ENCODE measurements at places on chromosomes 7 and 10. TPM values are rescaled to one million over a fixed set of nuclear protein-coding genes. Genes with fewer than 3 reads are reported as not detected.
A peak's percentile ranks its signal among the peaks of the same experiment; 100 is the strongest.

DNA sequence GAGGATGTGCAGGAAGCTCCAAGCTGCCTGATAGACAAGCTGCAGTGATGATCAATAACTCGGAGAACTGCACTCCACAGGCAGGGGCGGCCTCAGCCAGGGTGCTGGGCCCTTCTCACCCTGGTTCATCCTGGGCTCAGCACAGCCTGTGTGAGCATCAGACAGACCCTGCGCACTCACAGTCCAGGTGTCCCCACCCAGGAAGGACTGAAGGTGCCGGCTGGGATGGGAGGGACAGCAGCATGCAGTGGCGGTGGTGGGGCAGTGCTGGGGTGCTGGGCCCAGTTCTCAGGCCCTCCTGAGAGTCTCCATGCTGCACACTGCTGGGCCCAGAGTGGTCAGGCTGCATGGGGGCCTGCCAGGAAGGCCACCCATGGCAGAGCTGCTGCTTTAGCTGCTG, 74.1 kb downstream of the ITIH5 start:
- DNase-seq, result no peak

DNA sequence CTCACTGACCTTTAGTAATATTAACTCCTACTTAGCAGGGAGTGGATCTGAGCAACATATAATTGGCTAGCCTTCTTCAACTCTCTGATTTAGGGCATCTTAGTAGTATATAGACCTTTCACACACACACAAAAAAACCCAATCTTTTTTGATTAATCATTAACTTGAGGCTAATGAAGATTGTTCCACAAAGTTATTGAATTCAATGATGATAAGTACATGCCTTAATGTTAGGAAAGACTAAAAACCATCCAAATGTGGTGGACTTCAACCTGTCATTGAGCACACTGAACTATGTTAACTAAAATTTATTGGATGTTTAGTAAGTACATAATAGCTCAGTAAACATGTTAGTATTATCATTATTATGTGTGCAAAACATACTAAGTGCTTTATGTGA, 179.4 kb upstream of the SLC25A13 start:
- no peak for DNase-seq

DNA sequence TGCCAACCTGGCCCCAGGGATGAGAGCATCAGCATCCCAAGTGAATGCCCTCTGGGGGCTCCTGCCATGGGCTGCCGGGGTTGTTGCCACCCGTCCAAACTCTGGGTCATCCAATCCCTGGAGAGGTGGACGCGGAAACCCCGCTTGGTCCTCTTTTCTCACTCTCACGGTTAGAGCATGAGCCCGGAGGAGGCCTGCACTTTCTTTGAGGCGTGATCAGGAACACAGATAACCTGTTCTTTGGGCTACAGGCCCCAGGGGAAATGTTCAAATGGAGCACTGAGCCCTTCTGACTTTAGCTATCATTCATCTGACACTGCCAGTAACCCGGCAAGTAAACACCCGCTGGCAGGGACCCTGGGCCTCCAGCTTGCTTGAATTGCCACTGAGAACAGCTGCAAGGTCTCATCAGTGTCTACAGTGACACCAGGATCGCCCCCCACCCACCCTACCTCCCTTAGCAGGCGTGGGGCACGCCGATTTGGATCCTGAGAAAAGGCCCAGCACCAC, 29.4 kb upstream of the SLF2 start:
- no peak for DNase-seq

- DNase-seq, result no peak
These were observed 80.6 kb downstream of the ETV1 start for GRCh38 chr7:13908667-13909397.

- DNase-seq, result no peak
These were observed 168.3 kb upstream of the LRGUK start for GRCh38 chr7:133958822-133959221.

GRCh38 chr10:13648425-13648824, 61.7 kb downstream of the PRPF18 start:
- no peak for DNase-seq

DNA sequence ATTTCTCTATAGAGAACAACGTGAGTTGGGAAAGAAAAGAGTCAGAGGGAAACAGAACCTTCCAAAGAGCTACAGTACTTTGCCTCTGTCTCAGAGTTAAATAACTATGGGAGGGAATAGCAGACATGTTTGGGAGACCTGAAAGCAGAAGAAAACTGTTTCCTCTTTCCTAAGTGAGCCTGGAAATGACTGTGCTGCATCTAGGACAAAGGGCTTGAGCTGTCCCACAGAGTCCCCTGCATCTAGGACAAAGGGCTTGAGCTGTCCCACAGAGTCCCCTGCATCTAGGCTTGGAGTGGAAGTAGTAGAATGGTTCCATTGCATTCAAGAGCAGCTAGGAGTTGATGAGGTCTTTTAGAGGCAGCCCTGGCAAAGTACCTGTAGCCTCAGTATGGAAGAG, 149.7 kb downstream of the DKK1 start:
- no peak for DNase-seq

GRCh38 chr7:151431768-151432311, 8.1 kb downstream of the CRYGN start:
- DNase-seq, result no peak

- DNase-seq, result no peak
These were observed 23.5 kb upstream of the ABLIM1 start for GRCh38 chr10:114681542-114681941.

- DNase-seq, result no peak
These were observed 11.6 kb downstream of the CFAP43 start for GRCh38 chr10:104220522-104220921.

GRCh38 chr10:132526676-132527075, 10.9 kb upstream of the INPP5A start:
- DNase-seq, result no peak

GRCh38 chr7:131302876-131303707, 24.6 kb upstream of the MKLN1 start:
- no peak for DNase-seq

DNA sequence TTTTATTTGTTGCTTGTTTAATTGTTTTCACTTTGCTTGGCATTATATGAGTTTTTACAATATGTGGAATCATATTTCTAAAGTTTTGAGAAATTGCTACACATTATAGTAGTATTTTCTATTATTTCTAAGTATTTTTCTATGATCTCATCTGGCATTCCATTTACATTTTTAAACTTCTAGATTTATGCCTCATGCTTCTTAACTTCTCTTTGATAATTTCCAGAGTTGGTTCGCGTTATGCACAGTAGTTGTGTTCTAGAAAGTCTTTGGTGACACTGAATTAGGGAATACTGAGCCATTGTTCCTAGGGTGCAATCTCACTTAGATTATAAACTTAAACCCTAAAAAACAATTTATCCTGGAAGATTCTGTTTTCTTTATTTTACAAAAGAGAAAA, 129.2 kb downstream of the GNAI1 start:
- peak; percentile 67 for DNase-seq

GRCh38 chr10:45625879-45626278, 46.7 kb downstream of the ZFAND4 start:
- no peak for DNase-seq

GRCh38 chr7:151374726-151375125, 33.1 kb downstream of the NUB1 start:
- DNase-seq, result no peak

DNA sequence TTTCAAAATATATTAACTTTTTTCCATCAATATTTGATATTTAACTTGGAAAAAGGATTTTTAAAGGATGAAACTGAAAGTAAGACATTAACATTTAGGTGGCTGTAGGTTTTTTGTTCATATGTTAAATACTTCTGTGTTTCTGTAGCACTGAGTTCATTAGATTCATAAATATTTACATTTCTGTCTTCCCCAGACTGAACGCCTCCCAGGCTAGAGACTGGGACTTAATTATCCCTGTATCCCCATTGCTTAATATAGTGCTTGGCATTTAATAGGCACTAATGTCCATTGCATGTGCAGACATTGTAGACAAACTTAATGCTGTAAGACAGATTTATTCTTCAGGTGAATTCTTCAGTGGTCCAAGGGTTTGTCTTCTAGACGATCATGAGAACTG, 7.4 kb downstream of the PTPN12 start:
- DNase-seq, result no peak

DNA sequence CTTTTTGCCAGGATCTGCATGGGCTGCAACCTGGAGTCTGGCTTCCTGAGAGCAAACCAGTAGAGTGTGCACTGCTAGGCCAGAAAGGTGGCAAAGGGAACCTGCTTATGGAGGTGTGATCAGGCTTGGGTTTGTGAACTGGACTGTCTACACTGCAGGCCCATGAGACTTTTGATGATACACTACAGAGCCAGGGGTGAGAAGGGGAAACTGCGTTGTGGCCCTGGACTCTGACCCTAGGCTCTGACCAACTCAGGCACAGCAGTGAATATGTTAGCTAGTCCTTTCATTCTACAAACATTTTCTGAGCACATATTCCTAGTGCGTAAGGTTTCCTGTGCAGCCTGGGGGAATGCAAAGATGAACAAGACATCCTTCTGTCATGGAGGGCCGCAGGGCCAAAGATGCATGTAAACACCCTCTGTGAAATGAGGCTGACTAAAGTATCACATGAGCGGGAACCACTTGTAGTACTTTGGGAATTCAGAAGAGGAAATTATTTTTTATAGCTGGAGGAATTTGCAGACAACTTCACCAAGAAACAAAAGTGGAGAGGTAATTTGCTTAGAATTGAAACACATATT, 63.8 kb upstream of the HPS1 start:
- DNase-seq, result no peak

DNA sequence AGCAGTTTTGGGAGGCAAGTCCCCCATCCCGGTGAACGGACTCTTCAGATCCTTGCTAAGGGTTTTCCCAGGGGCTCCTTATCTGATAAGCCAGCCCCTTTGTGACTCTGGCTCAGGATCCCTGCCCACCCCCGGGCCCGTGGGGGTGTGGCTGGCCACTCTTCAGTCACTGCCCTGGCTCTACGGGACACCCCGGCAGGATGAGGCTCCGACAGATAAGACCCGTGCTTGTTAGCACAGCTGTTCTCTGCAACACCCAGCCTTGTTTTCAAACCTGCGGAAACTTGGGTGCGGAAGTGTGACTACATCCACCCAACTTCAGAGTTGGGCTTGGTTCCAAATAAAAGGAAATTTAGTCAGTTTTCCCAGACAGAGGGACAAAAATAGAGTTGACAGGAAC, 66.7 kb upstream of the PODXL start:
- no peak for DNase-seq

GRCh38 chr10:126034586-126034985, 138.2 kb downstream of the FANK1 start:
- no peak for DNase-seq

DNA sequence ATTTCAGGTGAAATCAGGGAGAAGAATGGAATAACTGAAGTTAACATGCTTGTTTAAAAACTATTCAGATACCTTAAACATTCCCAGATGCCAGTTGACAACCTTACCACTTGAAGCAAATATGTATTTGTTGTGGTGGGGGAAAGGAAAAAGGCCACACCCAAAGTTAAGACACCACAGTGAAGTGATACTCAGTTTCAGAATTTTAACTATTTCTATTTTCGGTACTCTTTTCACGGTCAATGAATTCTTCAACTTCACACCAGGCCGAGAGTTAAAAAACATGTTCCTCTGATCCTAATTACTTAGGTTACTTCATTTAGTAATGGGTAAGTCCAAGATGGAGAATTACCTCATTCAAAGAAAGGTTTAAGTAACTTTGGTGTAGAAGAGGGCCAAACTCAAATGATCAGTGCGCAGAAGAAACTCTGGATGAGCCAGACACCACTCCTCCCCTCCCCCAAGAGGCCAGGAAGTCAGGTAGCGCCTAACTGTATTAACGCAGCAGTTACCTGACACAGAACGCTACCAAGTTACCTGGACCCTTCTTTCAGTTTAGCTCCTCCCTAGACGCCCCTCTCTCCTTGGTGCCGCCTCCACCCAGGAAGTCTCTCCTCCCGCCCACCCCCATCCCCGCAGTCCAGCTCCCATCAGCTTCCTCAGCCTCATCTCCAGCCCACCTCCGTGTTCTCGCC, 700 bp downstream of the MTPN start:
- DNase-seq, result no peak

- DNase-seq, result peak; percentile 48
These were observed 93.8 kb downstream of the CALD1 start for GRCh38 chr7:134873253-134873652.

GRCh38 chr7:42017349-42017986, 219.5 kb downstream of the GLI3 start:
- no peak for DNase-seq

DNA sequence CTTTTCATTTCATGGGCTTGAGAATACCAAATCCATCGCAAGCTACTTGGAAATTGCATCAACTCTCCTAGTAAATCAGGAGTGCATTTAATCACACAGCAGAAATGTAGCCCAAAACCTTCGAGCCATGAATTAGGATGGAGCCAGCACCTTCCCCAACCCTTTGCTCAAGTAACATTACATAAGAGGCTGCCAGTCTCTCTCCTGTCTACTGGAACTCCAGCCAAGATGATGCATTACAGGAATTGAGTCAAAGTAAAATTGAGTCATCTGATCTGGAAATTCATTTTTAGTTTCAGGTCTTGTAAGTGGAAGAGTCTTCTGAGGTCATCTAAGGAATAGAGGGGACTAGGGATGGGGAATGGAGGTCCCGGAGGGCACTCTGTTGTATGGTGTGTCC, 69.7 kb upstream of the FHIP2A start:
- DNase-seq, result no peak

DNA sequence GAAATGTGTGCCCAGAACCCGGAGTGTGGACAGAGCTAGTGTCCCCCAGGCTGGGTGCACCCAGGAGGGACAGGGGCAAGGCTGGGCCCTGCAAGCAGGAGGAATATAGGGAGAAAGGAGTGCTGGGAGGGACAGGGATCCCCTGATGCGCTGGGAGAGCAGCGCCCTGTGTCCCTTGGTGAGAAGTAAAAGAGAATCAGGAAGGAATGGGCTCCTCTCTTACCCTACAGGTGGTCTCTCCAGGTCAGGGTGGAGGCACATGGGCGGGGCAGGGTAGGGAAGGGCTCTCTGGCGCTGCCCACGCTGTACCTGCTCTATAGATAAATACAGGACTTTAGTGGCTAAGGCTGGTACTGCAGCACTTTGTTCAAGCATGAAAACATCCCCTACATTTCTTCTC, 753.8 kb downstream of the GRID1 start:
- DNase-seq, result no peak

DNA sequence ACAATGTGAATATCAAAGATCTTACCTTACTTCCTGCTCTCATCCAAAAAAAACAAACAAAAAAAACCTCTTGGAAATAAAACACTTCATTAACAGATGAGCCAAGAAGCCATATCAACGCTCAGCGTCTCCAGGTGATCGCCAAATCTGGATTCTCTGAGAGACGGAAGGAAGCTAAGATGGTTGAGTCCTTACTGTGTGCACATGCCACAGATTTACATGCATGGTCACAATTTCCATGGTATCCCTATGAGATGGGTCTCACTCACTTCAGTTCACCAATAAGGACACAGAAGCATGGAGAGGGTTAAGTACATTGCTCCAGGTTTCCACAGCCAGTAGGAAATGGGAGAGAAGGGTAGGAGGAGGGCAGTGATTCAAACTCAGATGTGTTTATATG, 1.0 kb downstream of the AOAH start:
- no peak for DNase-seq

ASCC1 gene
- total RNA-seq, result 23.0 TPM

TSPAN33 gene
- 6.2 TPM for total RNA-seq

VAX1 gene
- total RNA-seq, result not detected

ZNF117 gene
- total RNA-seq, result 72.7 TPM

FAM20C gene
- total RNA-seq, result 11.8 TPM

FANK1 gene
- 3.1 TPM for total RNA-seq

ZNF804B gene
- total RNA-seq, result not detected

EVX1 gene
- not detected for total RNA-seq

Measured in skin of body (tissue), 3 donors.